ENCODE measurements at places on chromosomes 3 and 15. TPM values are rescaled to one million over a fixed set of nuclear protein-coding genes. Genes with fewer than 3 reads are reported as not detected.

The LRRK1 gene
- total RNA-seq: 2.1 TPM

The GUCA1C gene
- total RNA-seq: 0.28 TPM

The HACD3 gene
- total RNA-seq: 171 TPM

The POLQ gene
- 1.4 TPM for total RNA-seq

The UPK1B gene
- 9.0 TPM for total RNA-seq

The SCN11A gene
- total RNA-seq: 3.7 TPM

The UNC45A gene
- 55.2 TPM for total RNA-seq

The ZNF774 gene
- 2.1 TPM for total RNA-seq

GRCh38 chr3:49807431-49808114, 4.5 kb downstream of the INKA1 start:
- peak; percentile 38 for DNase-seq
- peak overlapping the region; percentile 99 for H3K27ac ChIP-seq
- H3K4me1 ChIP-seq: peaks cover 33% of the 10 kb centered on the region
- H3K36me3 ChIP-seq: no peaks in the 10 kb centered on the region
- peaks cover 9% of the 10 kb centered on the region for H3K27me3 ChIP-seq

DNA sequence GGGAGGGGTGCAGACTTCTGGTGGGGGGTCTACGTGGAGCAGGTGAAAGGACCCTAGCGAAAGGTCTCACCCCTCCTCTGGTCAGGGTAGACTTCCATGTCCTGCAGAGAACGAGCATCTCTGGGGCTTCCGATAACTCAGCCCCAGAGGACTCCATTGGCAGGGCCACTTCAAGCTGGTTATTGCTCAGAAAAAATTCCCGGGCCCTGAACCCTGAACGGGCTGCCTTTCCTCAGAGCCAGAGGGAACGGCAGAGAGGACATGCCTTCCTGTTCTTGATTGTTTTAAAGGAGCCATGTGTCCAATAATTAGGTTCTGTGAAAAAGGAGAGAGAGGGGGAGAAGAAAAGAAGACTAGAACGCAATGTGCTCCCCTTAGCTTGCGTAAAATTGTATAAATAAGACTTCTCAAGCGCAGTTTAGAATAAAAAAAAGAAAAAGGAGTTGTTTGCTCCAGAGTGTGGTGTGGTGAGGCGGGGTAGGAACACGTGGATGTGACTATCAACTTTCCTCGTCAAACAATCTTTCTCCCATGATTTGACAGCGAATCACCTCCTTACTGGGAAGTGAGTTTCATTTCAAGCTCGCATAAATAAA, 193.4 kb upstream of the UBE2E1 start:
- H3K36me3 ChIP-seq: no peaks in the 10 kb centered on the region
- H3K27me3 ChIP-seq: no peaks in the 10 kb centered on the region
- no peak overlapping the region for H3K4me3 ChIP-seq
- H3K27ac ChIP-seq: no peak overlapping the region

GRCh38 chr15:34754674-34755418, at the start of gene GJD2:
TSS of gene GJD2 (minus strand) at chr15:34754998. CDS start at chr15:34754488, 510 bp downstream.
- H3K4me1 ChIP-seq: peaks cover 5% of the 10 kb centered on the region
- peak; percentile 41 for DNase-seq

DNA sequence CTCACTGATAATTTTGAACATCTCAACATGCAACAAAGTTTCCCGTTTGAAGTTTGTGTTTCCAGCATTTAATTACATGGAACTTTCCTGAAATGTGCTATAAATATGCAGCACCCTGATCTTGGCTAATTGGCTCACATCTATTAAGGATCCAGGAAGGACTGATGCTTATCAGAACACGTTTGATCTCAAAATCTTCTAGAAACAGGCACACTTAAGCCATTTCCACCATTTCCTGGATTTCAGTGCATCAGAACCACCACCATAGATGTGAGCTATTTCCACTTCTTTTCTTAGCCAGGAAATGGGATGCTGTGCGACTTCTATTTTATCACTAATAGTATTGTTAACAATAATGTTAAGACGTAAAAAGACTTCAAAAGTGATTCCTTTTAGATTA, 228.9 kb downstream of the FEZF2 start:
- no peaks in the 10 kb centered on the region for H3K27me3 ChIP-seq
- DNase-seq: no peak

DNA sequence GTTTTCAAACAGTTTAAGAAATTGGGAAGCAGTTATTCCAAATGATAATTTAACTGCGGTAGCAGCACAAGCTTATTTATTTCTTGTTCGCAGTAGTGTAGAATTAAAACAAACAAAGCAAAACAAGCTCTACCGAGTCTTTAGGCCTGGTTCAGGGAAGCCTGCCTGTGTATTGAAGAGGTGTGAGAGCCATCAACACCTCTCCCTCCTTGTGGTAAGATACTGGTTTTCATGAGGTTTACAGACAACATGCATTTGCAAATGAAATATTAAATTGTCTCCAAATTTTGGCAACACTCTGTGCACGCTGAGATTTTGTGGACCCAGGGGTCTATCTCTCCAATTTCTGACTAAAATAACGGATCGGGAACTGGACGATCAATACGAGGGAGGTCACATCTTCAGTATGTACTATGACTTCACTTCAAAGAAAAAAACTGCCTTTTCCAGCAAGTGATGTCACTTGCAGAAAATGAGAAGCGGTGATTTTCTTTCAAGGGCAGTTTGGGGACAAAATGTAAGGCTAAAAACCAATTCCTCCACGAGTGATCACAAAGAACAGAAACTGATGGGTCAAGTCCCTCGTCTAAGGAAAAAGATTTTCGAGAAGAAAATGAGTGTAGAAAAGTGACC, 721 bp downstream of the ATR start:
- H3K36me3 ChIP-seq: no peaks in the 10 kb centered on the region
- peak overlapping the region; percentile 90 for H3K27ac ChIP-seq
- peak overlapping the region; percentile 92 for H3K4me3 ChIP-seq
- peaks cover 14% of the 10 kb centered on the region for H3K4me1 ChIP-seq
- H3K27me3 ChIP-seq: no peaks in the 10 kb centered on the region
- DNase-seq: no peak

- H3K27me3 ChIP-seq: peaks cover 17% of the 10 kb centered on the region
- H3K27ac ChIP-seq: no peak overlapping the region
- H3K4me1 ChIP-seq: peaks cover 9% of the 10 kb centered on the region
- no peak overlapping the region for H3K4me3 ChIP-seq
- DNase-seq: no peak
- H3K36me3 ChIP-seq: no peaks in the 10 kb centered on the region
These were observed 58.5 kb upstream of the GATA2 start for GRCh38 chr3:128551451-128551850.

GRCh38 chr3:150401285-150401684, 6.8 kb upstream of the TSC22D2 start:
- no peak overlapping the region for H3K4me3 ChIP-seq
- no peaks in the 10 kb centered on the region for H3K27me3 ChIP-seq
- DNase-seq: no peak
- H3K4me1 ChIP-seq: peaks cover 4% of the 10 kb centered on the region
- H3K36me3 ChIP-seq: no peaks in the 10 kb centered on the region

- no peaks in the 10 kb centered on the region for H3K4me1 ChIP-seq
- H3K4me3 ChIP-seq: no peak overlapping the region
- H3K36me3 ChIP-seq: no peaks in the 10 kb centered on the region
- H3K27ac ChIP-seq: no peak overlapping the region
- no peak for DNase-seq
- H3K27me3 ChIP-seq: no peaks in the 10 kb centered on the region
These were observed 237.2 kb downstream of the MBNL1 start for GRCh38 chr3:152505926-152506325.

DNA sequence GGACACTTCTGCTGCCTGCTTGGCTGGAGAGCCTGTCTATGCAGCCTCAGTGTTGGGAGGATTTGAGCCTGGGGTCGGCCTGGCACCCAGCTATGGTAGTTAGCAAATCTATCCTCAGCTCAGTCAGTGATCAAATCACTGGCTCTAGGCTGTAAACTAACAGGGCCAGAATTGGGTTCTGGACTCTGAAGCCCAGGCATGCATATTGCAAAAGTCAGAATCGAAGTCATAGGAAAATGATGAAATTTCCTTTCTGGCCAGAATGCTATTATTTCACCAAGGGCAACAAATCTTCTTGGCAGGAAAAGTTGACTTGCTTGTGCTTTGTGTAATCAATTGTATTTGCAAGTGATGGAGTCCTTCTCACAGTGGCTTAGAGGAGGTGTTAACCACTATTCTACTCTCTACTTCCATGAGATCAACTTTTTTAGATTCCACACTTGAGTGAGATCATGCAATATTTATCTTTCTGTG, 482.6 kb upstream of the TPRG1 start:
- peak overlapping the region; percentile 68 for H3K27ac ChIP-seq
- no peak for DNase-seq
- no peak overlapping the region for H3K4me3 ChIP-seq

- H3K27me3 ChIP-seq: no peaks in the 10 kb centered on the region
- H3K27ac ChIP-seq: no peak overlapping the region
- H3K4me3 ChIP-seq: no peak overlapping the region
- H3K36me3 ChIP-seq: no peaks in the 10 kb centered on the region
- no peaks in the 10 kb centered on the region for H3K4me1 ChIP-seq
These were observed 43.3 kb downstream of the UBXN7 start for GRCh38 chr3:196388956-196389355.

- no peak overlapping the region for H3K4me3 ChIP-seq
- H3K36me3 ChIP-seq: no peaks in the 10 kb centered on the region
- H3K27me3 ChIP-seq: no peaks in the 10 kb centered on the region
- no peaks in the 10 kb centered on the region for H3K4me1 ChIP-seq
These were observed 75.4 kb downstream of the PPM1L start for GRCh38 chr3:160831401-160831800.

- H3K27me3 ChIP-seq: no peaks in the 10 kb centered on the region
- H3K36me3 ChIP-seq: no peaks in the 10 kb centered on the region
- H3K4me3 ChIP-seq: no peak overlapping the region
- DNase-seq: no peak
These were observed 32.4 kb upstream of the ALCAM start for GRCh38 chr3:105334138-105334882.

- no peaks in the 10 kb centered on the region for H3K27me3 ChIP-seq
- no peak overlapping the region for H3K4me3 ChIP-seq
- H3K36me3 ChIP-seq: no peaks in the 10 kb centered on the region
- H3K4me1 ChIP-seq: peaks cover 3% of the 10 kb centered on the region
- DNase-seq: no peak
- H3K27ac ChIP-seq: no peak overlapping the region
These were observed 268.5 kb downstream of the SQOR start for GRCh38 chr15:45903283-45903682.

DNA sequence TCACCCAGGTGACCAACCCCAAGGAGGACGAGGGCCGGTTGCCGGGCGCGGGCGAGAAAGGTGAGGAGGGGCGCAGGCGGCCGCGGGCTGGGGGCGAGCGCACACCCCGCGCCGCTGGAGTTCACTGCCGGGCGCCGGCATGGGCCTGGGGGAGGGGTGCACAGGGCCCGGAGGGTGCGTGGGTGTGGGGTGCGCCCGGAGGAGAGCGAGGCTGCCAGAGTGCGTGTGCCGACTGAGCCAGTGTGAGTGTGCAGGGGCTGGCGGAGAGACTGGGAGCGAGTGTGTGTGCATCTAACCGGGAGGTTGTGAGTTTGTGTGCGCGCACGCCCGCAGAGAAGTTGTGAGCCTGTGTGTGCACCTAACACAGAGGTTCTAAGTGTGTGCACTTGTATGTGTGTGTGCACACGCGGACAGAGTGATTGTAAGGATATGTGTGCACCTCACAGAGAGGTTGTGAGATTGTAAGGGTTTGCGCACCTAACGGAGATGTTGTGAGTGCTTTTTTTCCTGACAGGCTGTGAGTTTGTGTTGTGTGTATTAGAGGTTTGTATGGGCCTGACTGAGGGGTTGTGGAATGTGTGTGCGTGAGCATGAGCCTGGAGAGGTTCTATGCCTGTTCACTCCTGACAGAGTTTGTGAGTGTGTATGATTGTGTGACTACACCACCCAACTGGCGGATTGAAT, 681 bp downstream of the CTDSPL start:
- no peaks in the 10 kb centered on the region for H3K36me3 ChIP-seq
- peak overlapping the region; percentile 82 for H3K4me3 ChIP-seq
- H3K4me1 ChIP-seq: peaks cover 23% of the 10 kb centered on the region
- peak overlapping the region; percentile 70 for H3K27ac ChIP-seq

DNA sequence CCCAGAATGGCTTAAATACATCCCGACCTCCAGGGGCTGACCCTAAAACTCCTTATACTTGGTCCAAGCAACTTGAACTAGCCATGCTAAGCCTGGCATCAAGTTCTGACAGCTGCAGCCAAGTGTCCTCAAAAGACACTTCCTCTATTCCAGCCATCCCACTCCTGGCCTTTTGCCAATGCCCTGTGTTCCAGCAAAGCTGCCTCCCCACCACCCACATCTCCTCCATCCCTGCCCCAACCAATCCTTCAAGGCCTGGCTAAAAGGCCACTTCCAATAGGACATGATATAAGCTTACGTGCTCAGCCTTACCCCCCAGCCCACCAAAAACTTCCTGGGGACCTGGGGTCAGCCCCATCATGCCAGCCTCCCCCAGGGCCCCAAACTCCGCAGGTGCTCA, 40.9 kb downstream of the SEMA3G start:
- H3K27ac ChIP-seq: no peak overlapping the region
- no peak for DNase-seq
- H3K4me1 ChIP-seq: peaks cover 4% of the 10 kb centered on the region
- no peaks in the 10 kb centered on the region for H3K36me3 ChIP-seq

- no peak overlapping the region for H3K27ac ChIP-seq
- H3K27me3 ChIP-seq: no peaks in the 10 kb centered on the region
- H3K4me3 ChIP-seq: no peak overlapping the region
These were observed 40.3 kb upstream of the TBC1D5 start for GRCh38 chr3:17782751-17783150.

GRCh38 chr3:70832089-70832833, 519.8 kb upstream of the MDFIC2 start:
- no peak for DNase-seq
- H3K4me3 ChIP-seq: no peak overlapping the region
- no peaks in the 10 kb centered on the region for H3K4me1 ChIP-seq
- H3K27me3 ChIP-seq: no peaks in the 10 kb centered on the region
- no peaks in the 10 kb centered on the region for H3K36me3 ChIP-seq
- no peak overlapping the region for H3K27ac ChIP-seq

DNA sequence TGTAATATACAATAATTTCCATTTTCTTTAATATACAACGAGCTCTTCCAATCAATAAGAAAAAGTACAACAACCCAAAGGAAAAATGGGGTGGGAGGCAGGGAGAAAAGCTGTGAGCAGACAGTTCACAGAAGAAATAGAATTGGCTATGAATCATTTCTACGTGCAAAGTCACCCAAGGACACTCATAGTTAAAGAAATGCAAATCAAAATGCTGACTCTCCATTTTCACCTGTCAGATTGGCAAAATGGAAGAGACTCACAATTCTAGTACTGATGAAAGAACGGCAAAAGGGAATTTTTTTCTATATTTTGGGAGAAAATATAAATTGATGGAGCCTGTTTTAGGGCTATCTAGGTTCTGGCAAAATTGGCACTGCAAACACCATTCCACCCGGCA, 116.3 kb upstream of the MEF2A start:
- no peak for DNase-seq
- H3K36me3 ChIP-seq: no peaks in the 10 kb centered on the region
- peaks cover 7% of the 10 kb centered on the region for H3K4me1 ChIP-seq
- no peaks in the 10 kb centered on the region for H3K27me3 ChIP-seq

DNA sequence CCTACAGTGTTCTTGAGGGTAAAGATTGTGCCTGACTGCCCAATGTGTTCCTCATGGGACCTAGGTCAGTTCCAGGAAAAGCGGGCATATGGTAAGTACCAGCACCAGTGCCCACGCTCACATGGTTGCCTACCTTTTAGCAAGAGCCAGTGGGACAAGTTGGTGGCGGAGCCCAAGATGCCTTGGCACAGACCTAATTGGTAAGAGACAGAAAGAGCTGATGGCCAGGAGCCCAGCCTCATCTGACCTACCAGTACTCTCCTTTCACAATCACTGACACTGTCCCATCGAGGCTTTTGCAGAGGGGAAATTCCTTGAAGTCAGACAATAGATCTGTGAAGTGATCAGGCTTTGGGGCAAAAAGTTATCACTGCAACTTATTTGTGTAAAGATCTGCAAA, 98.4 kb upstream of the BCL6 start:
- no peak for DNase-seq
- H3K27me3 ChIP-seq: no peaks in the 10 kb centered on the region
- no peaks in the 10 kb centered on the region for H3K4me1 ChIP-seq
- no peak overlapping the region for H3K4me3 ChIP-seq
